ENCODE measurements at places on chromosomes 12 and 14.

GRCh38 chr12:67364228-67364627, 95.1 kb downstream of the CAND1 start:
- DNase-seq: no peak

DNA sequence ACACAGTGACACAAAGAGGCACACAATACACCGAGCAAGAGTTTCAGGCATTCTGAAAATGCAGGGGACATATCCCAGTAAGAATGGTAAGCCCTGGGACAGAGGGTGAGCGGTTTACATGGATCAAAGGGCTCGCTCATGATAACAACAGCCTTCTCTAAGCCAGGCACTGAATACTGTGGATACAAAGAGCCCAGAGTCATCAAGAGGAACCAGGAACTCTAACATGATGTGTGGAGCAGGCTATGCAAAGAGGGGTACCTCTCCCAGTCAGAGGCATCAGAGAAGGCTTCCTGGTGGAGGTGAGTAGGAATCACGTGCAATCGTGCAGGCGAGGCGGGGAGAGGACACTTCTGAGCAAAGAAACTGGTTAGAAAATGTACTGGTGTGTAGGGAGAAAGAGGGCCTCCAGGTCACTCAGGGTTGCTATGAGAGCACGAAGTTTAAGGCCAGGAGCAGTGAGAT, 76.9 kb upstream of the EEA1 start:
- no peak for DNase-seq

DNA sequence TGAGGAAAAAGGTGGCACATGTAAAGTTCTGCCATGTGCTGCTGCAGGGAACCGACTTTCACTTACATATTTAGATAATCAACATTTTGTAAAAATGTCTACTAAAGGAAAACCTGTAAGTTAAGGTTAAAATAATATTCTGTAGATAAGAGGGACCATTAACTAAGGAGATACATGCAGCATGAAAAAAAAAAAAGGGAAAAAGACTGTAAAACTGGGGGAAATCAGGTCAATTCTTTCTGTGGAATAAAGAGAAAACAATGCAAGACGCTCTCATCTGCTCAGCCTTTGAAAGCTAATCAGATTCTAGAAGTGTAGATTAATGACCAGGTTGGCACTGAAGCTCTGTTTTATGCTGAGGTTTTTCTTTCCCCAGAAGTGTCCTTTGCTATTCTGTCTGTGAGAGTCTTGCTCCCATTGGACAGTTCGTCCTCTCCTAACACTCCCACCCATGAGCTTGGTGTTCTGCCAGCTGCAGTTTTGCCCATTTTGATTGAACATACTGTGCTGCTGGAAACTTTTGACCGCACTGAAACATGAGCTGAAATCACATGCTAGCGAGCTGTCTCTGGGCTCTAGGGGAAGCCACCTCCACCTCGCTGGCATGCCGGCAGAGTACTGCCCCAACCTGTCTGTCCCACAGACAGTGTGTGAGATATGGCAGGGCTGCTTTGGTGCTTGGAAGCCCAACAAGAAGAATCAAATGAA, 39.7 kb downstream of the PPTC7 start:
- no peak for DNase-seq

- DNase-seq: no peak
These were observed 1.7 kb upstream of the SPATS2 start for GRCh38 chr12:49365542-49365941.

GRCh38 chr12:123794027-123794426, 31.9 kb downstream of the DNAH10 start:
- no peak for DNase-seq

Measured in effector memory CD8-positive, alpha-beta T cell (primary cell).